ENCODE measurements at places on chromosomes 3 and 15.

- no peak for DNase-seq
Measured at GRCh38 chr15:49686599-49686998, 65.8 kb downstream of the DTWD1 start.

DNA sequence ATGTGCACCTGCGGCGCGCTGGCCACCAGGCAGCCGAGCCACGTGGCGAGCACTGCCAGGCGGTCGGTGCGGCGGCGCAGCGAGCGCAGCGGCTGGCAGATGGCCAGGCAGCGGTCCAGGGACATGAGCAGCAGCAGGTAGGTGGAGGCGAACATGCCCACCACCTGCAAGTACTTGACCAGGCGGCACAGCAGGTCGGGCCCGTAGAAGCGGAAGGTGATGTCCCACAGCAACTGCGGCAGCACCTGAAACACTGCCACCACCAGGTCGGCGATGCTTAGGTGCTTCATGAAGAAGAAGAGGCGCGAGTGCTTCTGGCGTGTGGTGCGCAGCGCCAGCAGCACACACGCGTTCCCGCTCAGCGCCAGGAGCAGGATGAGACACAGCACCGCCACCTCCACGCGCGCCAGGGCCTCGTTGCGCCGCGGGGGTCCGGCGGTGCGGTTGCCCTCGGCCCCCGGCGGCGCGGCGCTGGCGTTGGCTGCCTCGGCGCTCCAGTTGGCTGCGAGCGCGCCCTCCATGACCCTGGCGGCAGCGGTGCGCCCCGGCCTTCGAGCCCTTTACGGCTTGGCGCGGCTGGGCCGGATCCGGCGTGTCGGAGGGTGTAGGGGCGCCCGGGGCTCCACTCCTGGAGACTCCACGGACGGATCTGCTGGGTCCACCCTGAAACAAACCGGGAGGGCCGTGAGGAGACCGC lies 1.6 kb downstream of the OXTR start:
- DNase-seq = peak; percentile 32

GRCh38 chr3:140268610-140269009 lies 333.6 kb downstream of the CLSTN2 start:
- no peak for DNase-seq

DNA sequence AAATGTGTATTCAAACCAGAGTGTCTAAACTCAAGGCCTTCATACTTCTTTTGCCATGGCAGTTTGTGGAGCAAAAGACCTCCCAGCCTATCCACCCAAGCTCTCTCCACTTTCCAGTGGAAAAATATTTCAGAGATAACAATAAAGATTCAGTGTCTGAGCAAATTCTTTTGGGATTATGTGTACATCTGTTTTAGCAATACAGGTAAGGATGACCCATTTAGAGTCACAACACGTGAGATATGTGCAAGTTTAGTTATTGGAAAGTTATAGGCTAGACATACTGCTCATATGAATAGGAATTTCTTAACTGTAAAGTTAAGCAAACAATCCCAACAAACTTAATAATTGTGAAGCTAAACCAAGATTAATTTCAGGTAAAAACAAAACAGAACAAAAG lies 174.5 kb upstream of the LRIG1 start:
- no peak for DNase-seq

DNA sequence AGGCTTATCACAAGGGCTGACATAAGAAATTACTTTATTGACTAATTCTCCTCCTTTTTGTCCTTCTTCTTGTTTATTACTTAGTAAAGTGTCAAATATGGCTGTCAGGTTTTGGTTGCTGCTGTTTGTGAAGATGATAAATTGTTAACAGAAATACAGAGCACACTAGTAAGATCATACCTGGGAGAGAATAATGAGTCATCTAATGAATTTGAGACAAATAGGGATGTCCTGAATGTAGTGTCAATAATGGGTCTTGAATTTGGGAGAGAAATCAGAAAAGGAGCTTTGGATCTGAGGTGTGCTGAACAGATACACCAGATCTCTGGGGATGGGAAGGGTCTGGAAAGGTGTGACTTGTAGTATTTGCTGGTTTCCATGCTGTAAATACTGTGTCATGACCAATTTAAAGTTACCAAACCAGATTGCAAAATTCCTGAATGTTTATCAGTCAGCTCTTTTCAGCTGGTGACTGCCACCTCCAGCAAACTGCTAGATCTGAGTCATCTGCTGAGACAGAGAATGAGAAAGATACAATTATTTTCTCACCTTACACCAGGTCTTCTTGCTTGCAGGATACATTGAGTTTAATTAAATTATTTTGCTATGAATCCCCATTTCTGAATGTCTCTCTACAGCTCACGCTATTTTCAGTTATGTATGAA lies 76.7 kb upstream of the SATB1 start:
- peak; percentile 26 for DNase-seq

- no peak for DNase-seq
Measured at GRCh38 chr3:113163152-113163551, 48.2 kb upstream of the BOC start.

DNA sequence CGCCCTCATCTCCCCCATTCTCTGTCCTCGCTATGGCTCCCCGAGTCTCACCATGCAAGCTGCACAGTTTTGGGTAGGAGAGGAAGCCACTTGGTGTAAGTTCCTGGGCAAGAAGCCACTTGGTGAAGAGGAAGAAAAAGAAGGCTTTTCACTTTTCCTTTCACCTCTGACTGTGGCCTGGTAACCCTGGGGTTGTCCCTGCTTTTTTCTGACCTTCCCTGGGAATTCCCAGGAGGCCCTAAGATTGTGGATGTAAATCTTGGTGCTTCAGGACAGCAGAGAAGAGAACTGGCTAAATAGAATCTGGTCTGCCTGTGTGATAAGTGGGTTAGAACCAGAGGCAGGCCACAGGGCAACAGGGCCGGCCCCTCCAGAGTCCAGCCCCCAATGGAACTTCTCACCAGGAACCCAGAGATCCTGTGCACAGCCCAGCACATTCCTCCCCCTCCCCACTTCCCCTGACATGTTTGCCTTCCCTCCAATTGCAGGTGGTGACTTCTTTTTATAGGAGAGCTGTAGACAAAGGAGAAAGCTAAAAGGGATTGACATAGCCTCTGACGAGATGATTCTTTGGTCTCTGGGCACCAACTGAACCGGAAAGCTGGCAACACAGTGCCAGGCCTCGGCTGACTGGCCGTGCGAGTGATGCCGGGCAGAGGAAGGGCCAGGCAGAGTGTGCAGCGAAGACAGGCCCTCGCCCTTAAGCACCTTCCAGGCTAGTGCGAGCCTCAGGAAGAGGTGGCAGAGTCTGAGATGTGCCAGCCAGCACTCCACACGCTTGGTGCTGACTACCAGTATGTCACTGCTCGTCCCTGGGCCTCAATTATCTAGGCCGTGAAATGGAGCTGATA lies 19.4 kb upstream of the SKOR1 start:
- no peak for DNase-seq

GRCh38 chr15:81386947-81387346 lies 12.9 kb upstream of the TMC3 start:
- DNase-seq = no peak

GRCh38 chr3:39269528-39269927 lies 10.3 kb downstream of the CX3CR1 start:
- DNase-seq = no peak

GRCh38 chr3:134034005-134034785 lies 4.5 kb upstream of the SLCO2A1 start:
- DNase-seq = no peak

- no peak for DNase-seq
Measured at GRCh38 chr3:113625834-113626233, 70.6 kb downstream of the USF3 start.

DNA sequence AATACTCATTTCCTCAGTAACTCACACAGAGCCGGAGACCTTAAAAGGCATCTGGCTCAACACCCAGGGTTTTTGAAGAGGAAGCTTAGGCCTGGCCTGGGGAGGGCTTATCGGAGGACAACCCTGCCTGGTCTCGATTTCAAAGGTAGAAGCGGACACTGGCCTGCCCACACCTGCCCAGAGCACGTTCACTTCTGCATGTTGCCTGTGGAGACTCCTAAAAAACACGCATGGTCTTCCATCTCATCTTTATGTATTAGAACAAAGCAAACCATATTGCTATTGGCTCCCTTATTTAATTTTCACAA lies 55.5 kb upstream of the FURIN start:
- DNase-seq = no peak

GRCh38 chr15:65406424-65407000 lies 16.2 kb downstream of the IGDCC4 start:
- no peak for DNase-seq

GRCh38 chr3:95134693-95135413 lies 1072.0 kb downstream of the NSUN3 start:
- DNase-seq = no peak

DNA sequence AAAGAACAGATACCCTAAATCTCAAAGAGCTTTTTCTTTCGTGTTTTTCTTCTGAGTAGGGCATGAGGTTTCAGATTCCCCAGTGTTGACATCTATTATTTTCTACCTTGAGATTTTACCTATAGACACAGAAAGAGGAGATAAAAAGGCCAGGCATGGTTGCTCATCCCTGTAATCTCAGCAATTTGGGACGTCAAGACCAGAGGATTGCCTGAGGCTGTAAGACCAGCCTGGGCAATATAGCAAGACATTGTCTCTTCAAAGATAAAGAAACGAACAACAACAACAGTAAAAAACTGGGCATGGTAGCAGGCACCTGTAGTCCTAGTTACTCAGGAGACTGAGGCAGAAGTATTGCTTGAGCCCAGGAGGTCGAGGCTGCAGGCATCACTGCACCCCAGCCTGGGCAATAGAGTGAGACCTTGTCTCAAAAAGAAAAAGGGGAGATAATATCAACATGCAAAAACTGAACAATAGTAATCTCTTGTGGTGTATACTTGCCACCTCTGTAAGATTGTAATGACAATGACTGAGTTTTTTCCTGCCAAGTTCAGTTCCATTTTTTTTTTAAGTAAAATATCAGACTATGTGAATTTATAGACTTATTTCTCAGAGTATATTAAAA lies 71.3 kb downstream of the MBNL1 start:
- no peak for DNase-seq

- DNase-seq = no peak
Measured at GRCh38 chr15:85694091-85694490, 100.6 kb downstream of the KLHL25 start.

- no peak for DNase-seq
Measured at GRCh38 chr15:89593018-89593417, 17.7 kb downstream of the TICRR start.

GRCh38 chr15:23763021-23763420 lies 75.9 kb upstream of the NDN start:
- DNase-seq = no peak

DNA sequence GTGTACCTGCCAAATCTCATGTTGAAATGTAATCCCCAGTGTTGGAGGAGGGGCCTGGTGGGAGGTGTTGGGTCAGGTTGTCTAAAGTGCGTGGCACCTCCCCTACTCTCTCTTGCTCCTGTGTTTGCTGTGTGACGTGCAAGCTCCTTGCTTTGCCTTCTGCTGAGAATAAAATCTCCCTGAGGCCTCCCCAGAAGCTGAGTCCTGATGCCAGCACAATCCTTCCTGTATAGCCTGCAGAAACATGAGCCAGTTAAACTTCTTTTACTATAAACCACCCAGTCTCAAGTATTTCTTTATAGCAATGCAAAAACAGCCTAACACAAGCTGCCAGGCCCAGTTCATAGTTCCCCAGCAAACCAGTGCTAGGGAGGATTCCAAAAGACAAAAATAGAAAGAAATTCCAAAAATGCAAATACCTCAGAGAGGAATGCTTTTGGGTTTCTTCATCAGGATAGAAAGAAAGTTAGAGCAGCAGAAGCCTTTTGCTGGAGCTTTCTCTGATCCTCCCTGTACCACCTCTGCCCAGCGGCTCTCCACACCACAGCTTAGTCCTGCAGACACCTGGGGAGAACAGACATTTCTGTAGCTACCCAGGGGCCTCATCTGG lies 25.9 kb upstream of the CDV3 start:
- DNase-seq = no peak

DNA sequence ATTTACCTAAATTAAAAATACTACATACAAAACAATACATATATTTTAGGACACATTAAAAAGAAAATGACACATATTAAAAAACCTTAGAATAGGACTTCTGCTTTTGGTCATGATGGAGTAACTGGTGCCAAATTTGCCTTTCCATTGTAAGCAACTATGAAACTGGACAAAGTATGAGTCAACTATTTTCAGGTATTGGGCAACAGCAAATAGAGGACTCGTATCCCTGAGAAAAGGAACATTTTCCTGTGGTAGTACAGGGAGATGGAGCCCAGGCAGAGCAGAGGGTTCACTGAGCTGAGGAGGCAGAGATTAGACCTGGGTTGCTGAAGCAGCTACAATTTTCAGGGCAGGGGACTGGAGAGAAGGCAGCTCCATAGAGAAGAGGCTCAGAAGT lies 14.7 kb downstream of the CCR1 start:
- DNase-seq = no peak

DNA sequence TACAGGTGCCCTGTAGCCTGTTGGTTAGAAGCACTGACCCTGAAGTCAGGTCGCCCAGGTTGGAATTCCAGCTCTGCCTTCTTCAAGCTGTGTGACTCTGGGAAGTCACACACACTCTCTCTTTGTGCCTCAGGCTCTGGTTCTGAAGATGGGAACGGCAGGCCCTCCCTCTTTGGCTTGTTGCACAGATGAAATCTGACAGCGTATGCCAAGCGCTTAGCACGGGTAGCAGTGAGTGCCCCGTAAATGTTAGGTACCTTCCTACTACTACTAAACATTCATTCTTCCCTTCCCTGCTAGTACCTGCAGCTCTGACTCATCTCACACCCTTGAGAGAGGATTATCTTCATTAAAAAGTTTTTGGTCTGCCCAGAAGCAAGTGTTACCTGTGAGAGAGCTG lies 139.0 kb downstream of the PGPEP1L start:
- DNase-seq = no peak

DNA sequence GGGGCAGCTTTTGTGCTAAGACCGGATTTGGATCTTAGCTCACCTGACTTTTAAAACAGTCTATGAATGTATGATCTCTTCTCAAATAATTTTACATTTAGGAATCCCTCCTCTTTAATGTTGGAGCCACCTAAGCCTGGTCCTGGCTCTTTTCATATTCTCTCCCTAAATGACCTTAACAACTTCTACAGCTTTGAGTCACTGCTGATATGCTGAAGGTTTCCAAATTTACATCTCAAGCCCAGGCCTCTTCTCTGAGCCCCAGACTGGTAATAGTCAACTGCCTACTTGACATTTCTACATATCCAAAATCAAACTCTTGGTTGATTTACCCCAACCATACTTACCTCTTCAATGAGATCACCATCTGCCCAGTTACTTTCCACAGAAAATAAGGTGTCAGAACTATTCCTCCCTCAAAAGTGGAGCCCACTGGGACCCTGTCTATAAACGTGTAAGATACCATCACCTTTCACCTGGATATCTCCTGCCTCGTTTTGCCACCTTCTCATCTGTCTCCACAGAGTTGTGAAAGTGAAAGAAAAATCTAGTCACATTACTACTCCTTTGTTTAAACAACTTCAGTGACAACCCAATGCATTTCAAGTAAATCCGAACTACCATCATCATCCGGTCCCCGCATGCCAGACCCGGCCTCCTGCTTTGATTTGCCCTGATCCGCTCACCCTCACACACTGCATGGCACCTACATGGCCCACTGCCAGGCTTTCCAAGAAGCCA lies 48.8 kb downstream of the UBP1 start:
- no peak for DNase-seq

DNA sequence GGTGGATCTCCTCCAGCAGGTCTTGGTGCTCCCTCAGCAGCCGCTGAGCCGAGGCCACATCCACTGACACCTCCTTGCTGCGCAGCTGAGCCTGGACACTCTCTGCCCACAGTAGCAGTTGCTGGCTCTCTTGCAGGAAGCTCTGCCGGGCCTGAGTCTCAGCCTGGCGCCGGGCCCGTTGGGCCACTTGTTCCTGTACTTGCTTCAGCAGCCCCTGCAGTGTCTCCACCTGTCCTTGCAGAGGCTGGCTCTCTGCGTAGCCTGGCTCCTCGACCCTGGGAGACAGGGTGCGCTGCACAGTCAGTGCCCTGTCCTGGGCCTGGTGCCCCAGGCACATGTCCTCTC lies 15.5 kb downstream of the SPTBN5 start:
- no peak for DNase-seq

Data from Ammon's horn (tissue), 1 donor.